D721Med (cell line): ENCODE measurements at places on chromosomes 3 and 15.

DNA sequence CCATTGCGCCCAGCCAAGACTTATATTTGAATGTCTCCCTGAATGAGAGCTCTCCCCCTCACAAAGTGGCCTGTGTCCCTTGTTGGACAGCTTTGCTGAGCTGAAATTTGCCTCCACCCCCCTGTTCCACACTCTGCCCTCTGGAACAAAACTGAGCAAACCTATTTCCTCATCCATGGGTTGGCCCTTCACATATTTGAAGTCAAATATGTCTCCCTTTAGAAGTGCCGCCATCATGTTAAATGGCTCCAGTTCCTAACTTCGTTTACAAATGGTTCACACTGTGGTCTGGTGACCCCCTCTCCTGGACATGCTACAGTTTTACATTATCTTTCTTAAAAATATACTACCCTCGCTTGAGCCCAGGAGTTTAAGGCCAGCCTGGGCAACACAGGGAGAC is 4.6 kb downstream of the PLIN1 start:
- DNase-seq = no peak

GRCh38 chr3:184156522-184156955 is 1.4 kb downstream of the DVL3 start:
- peak; percentile 68 for DNase-seq

DNA sequence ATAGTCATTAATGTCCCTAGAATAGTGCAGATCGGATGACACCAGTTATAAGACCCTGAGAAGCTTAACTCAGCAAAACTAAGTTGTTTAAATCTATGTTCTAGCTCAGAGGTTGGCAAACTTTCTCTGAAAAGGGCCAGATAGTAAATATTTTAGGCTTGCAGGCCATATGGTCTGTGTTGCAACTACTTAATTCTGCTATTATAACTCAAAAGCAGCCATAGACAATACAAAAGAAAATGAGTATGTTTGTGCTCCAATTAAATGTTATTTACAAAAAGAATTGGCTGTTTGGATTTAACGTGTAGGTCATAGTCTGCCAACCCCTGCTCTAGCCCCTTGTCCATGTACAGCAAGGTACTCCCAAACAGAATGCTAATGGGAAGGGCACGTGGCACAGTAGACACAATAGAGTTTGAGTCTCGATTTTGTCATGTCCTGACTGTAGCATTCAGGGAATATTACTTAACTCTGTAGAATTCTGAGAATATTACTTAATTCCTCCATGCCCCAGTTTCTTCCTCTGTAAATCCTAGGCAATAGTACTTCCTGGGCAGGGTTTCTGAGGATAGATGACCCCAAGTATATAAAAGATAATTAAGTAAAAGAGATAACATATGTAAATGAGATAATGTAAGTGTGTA is 70.5 kb upstream of the ATP2C1 start:
- DNase-seq = no peak

DNA sequence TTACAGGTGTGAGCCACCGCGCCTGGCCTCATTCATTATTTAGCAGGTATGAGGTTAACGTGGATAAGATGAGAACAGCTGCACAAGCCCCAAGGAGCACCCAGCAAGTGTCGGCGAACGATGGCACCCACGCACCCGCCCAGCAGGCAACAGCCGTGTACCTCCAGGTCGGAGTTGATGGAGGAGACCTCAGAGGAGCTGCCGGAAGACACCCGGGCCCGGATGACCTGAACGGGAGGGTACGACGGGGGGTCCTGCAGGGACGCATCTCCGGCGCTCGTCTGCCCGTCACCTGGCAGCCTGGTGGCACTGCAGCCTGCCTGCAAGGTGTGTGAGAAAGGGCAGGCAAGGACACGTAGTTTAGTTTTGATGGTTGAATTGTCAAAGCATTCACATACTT is 29.1 kb downstream of the TMEM44 start:
- no peak for DNase-seq

GRCh38 chr15:69085325-69086081 is 71.0 kb downstream of the NOX5 start:
- DNase-seq = no peak

GRCh38 chr3:48855681-48856447 is 8.2 kb upstream of the PRKAR2A start:
- DNase-seq = no peak

- DNase-seq = no peak
Measured at GRCh38 chr15:94456226-94456625, 224.9 kb downstream of the MCTP2 start.

- DNase-seq = no peak
Measured at GRCh38 chr15:38263996-38264395, 11.4 kb downstream of the SPRED1 start.

- no peak for DNase-seq
Measured at GRCh38 chr3:8486936-8487335, 14.7 kb upstream of the LMCD1 start.

DNA sequence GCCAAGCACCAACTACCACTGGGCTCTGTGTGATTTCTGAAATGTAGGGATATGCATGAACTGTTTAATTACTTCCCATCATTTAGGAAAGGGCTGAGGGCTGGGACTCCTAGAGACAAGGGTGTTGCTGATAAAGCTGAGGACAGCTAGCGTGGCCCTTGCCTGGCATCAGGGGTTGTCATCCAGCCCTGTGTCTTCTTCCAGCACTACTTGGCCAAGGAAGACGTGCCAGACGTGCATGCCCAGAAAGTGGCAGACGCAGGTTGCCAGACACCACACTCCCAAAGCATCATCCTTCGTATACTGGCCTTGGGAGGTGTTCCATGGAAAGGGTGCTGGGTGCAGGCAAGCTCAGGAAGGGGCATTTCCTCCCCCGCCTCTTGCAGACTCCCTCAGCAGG is 64.8 kb downstream of the LRIG1 start:
- no peak for DNase-seq

DNA sequence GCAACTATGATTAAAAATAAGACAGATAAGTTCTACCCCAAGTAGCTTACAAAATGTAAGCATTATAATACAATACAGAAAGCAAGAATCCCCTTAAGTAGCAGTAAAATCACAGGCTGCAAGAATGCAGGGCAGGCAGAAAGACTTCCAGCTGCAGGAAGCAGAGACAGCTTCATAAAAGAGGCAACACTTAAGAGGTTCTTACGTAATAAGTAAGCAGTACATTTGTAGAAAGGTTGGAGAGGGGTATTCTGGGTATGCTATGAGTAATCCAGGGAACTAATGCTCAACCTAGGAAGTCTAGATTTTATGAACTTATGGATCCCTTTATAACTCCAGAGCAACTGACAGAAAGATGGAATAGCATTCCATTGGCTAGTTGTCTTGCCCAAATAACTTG is 151.6 kb downstream of the IL5RA start:
- no peak for DNase-seq

DNA sequence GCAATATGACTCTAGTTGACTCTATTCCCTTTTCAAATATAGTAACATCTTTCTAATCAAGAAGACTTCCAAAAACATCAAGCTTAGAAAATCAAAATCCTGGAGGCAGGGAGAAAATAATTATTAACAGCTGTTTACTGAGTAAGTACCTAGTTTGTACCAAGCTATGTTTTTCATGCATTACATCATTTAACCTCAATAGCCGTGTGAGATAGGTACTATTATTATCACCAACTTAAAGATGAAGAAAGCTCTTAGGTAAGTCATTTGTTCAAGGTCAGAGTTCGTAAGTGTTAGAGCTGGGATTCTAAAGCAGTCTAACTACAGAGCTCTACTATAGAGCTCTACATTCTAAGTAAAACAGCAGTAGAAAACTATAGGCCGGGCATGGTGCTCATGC is 41.6 kb downstream of the GSK3B start:
- DNase-seq = no peak

DNA sequence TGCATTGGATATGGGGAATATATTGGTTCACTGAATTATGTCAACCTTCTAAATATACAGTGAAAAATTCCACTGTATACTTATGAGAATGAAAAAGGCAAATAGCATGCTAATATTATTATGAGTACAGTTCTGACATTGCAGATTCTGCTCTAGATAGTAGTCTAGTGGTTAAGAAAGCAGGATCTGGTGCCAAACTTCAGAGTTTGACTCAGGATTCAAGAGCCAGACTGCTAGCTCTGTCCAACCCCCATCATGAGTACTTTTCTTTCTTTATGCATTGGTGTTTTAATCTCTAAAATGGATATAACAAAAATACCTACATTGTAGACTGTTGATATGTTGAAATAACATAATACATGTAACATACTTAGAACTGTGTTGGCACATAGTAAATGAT is 57.3 kb upstream of the PLSCR4 start:
- DNase-seq = no peak

DNA sequence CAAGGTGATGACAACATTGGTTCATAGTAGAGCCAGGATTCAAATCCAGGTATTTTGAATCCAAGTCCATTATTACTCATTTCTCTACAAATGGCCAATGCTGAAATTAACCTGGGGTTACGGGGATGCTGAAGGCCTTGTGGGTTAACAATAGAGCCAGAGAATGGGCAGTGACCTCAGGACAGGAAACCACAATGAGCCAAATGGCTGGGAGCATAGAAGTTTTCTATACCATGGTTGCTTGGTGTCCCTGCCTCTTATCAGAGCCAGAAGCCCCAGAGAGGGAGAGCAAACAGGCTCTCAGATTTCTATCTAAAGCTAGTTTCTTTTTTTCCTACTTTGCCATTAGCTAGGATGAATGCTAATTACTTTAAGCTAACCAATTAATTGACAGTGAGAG is 82.3 kb downstream of the TNIK start:
- no peak for DNase-seq

DNA sequence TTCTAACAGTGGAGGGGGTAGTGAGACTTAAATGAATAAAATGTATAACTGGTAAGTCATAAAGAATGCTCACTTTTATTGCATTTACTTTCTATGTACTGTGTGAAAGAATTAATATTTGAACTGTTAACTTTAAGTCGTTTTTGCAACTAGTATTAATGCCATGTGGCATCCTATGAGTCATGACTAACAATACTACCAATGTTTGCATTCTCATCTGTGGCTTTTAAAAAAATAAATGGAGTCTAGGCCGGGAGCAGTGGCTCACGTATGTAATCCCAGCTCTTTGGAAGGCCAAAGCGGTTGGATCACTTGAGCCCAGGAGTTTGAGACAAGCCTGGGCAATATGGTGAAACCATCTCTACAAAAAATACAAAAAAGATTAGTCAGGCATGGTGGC is 5.2 kb downstream of the C3orf49 start:
- no peak for DNase-seq

DNA sequence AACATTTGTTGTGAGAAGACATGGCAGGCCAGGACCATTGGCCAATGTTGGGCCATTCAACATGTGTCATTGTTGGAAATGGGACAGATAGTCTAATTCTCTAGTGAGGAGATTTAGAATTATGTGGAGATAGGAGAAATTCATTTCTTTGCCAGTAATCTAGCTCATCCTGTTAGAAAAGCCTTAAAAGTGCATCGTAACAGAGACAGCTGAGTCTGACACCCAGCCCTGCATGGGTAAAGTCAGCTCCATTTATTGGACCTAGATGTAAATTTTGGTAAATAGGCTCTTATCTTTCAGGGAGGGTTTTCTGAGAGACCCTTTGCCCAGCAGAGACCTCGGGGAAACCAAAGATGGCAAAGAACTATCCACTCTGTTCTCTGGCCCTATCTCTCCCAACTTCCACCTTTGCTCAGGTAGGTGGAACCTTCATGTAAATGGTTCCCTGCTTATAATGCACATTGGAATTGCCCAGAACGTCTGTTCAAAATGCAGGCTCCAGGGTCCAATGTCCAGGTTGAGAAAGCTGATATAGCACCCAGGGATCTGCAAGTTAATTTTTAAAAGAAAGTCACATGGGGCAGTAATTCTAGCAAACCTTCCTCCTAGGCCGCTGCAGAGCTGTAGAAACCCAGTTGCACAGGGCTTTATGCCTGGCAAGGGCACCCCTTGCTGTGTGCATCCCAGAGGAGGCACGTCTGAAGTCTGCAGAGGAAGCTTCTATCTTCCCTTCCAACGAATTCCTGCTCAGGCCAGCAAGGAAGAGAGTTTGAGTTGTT is 365.9 kb upstream of the PROK2 start:
- DNase-seq = no peak

GRCh38 chr3:171459137-171459941 is 866 bp downstream of the TNIK start:
- no peak for DNase-seq

DNA sequence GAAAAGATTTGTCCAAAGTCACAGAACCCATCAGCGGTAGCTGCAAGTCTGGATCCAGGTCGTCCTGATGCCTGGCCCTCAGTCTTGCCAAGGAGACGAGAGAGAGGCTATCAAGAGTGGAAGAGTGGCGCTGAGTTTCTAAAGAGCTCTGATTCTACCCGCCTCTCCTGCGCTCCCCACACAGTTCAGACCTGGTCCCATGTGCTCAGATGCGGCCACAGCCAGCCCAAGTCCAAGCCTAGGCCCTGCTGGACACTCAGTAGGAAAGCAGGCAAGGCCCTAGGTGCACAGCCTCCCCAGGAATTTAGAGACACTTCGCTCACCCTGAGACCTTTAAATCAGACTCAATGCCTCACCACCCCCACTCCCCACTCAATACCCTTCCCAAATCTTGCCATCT is 32.4 kb downstream of the CCDC12 start:
- no peak for DNase-seq

DNA sequence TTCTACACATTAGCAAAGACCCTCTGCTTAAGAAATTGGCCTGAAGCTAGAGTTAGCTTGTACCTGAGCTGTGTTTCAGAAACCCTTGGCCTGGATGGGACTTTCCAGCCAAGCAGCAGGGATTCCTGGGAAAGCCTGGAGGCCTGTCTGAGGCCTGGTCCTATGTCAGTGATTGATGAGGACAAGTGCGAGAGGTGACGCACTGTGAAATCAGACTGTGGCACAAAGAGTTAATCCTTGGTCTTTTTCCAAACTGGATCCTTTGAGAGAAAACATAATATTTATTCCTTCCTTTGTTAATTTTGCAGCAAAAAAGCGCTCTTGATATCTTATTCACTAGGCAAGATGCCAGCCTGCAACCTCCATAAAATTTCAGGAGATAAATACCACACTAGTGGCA is 225.0 kb upstream of the ATP11B start:
- no peak for DNase-seq

GRCh38 chr3:45506751-45507391 is 87.7 kb upstream of the LIMD1 start:
- DNase-seq = no peak

DNA sequence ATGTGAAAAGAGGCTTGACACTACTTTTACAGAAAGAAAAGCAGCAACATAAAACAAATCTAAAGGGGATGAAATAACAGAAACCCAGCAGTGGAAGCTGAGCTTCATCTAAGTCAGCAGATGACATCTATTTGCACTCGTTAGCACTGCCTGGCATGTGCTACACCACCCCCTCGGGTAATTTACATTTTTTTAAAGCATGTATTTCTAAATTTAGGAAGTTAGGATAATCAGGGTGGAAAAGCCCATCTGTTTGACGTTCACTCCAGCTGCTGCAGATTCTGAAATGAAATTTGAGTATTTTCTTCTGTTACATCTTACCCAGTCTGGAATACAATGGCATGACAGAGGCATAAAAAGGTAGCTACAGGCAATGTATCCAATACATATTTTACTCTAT is 20.7 kb downstream of the IGSF11 start:
- no peak for DNase-seq
